ENCODE measurements at places on chromosomes 5 and 9.
A peak's percentile ranks its signal among the peaks of the same experiment; 100 is the strongest.

DNA sequence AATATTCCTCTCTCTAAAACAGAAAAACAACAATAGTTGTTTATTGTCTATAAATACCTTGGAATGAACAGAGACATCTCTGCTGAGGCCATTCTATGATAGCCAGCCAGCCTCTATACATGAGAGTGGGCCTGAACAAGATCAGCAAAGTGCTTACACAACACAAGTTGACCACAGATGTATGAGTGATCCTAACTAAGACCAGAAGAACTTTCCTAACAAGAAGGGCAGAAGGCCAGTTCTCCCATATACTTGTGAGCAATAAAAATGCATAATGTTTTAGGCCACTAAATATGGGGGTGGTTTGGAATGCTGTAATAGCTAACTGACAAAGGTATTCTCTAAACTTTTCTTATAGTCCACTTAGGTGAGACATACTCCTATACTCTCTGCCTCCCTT lies 345.7 kb downstream of the SPATA31D1 start:
- DNase-seq = peak; percentile 25

DNA sequence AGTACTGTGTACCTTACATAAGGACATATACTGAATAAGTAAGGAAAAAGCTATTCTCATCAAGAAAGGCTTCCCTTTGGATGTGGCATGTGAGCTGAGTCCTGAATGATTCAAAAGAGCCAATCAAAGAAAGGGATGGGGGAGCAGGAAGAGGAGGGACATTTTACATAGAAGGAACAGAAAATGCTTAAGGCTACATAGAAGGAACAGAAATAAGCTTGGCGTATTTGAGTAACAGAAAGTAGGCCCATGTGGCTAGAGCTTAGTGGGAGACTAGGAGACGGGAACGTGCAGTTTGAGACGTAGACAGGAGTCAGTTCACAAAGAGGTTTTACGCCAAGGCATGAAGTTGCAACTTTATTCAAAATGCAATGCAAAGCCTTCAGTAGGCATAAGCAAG lies 126.3 kb downstream of the CEMIP2 start:
- DNase-seq = no peak

- no peak for DNase-seq
Measured at GRCh38 chr5:173238312-173239232, 3.6 kb upstream of the NKX2-5 start.

DNA sequence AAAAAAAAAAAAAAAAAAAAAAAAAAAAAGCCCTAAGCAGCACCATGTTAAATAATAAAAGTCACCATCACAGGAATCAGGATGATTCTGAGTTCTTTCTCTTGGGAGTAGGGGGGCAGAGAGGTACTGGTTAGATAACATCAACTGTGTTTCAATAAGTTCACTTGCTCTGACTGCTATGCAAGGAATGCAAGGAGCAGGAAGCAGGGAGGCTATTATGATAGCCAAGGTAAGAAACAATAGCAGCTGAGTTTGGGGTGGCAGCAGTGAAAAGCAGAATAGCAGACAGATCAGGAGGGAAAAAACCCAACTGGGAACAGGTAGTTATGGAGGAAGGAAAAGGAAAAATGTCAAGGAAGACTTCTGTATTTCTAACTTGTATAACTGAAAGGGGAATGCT lies 8.2 kb downstream of the CEP120 start:
- no peak for DNase-seq

DNA sequence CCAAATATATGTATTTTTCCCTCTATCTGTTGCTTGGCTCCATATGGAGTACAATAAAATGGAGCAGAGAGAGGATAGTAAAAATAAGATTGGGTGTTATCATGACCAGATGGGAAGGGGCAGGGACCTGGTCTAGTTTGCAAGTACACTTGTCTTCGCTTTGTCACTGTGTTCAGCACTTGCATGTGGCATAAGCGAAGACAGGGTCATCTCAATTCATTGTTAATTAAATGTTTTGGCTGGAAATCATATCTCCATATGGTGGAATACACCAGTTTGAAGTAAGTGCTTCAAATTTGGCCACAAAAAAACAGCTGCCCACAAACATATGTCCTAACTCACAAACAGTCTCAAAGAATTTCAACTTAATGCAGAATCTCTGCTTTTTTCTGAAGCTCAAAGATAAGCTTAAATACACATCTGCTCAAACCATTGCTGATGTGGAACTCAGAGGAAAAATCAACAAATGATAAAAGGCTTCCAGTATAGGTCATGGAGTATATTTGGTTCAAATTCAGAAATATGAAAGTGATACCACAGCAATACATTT lies 865.4 kb downstream of the TLE4 start:
- DNase-seq = no peak

- DNase-seq = no peak
Measured at GRCh38 chr5:155050384-155051019, 36.9 kb downstream of the KIF4B start.

GRCh38 chr5:20974426-20974825 lies 986.4 kb upstream of the CDH18 start:
- DNase-seq = no peak

DNA sequence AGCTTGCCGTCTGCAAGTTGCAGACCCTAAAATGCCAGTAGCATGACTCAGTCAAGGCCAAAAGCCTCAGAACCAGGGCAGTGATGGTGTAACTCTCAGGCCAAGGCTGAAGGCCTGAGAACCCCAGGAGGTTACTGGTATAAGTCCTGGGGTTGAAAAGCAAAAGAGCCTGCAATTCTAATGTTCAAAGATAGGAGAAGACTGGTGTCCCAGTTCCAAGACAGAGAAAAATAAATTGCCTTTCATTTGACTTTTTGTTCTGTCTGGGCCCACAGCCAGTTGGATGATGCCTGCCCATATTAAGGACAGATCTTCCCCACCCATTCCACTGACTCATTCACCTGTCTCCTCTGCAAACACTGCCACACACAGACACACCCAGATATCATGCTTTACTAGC lies 673.2 kb downstream of the CDH18 start:
- no peak for DNase-seq

DNA sequence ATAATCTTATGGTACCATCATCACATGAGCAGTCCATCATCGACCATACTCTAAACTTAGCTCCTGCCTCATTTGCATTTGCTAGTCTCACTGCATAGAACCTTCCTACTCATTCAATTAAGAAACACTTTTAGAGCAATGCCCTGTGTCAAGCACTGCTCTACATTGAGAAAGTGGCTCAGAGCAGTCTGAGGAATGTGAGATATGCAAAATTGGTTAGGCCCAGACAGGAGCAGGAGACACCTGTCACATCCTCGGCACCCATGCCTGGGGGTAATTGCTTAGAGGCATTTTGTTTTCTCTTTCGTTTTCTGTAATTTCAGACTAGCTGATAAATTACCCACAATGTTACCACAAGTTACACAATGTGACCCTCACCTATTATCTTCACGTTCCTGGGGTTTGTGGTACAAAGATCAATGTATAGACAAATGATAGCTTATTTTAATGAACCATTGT lies 4.9 kb upstream of the RARS1 start:
- no peak for DNase-seq

DNA sequence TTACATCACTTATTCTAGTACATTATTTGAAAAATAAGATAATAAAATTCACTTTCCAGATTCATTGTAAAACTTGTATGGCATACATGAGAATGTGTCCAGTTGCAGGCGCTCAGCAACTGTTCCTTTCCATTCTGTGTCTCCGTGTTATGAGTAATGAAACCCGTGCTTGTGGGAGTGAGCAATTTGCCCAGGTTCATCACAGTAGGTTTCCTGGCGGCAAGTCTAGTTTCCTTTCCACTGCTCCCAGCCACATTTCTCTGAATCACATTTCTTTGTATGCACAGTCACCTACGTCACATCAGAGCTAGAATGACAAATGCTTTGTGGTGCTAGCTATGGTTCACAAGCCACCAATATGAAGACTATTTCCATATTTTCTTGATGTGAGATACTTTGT lies 39.9 kb downstream of the MOCS2 start:
- DNase-seq = peak; percentile 24

- DNase-seq = no peak
Measured at GRCh38 chr5:9207817-9208418, 338.0 kb downstream of the SEMA5A start.

DNA sequence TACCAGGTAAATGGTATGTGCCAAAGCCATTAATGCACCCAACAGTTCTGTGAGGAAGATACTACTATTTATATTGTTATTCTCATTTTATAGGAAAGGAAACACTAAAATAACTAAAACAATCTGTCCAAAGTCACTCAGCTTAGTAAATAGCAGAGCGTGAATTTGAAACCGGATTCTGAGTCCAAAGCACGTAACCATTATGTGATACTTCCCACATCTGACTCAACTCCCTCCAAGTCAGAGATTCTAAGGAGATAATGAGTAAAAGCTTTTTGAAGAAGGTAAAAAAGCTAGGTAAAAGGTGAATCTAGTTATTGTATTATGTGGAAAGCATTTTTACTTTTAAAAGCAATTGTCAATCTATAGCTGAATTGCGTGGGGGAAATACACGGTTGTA lies 208.9 kb downstream of the PBX3 start:
- no peak for DNase-seq

- no peak for DNase-seq
Measured at GRCh38 chr9:133120501-133121197, 391 bp downstream of the RALGDS start.

DNA sequence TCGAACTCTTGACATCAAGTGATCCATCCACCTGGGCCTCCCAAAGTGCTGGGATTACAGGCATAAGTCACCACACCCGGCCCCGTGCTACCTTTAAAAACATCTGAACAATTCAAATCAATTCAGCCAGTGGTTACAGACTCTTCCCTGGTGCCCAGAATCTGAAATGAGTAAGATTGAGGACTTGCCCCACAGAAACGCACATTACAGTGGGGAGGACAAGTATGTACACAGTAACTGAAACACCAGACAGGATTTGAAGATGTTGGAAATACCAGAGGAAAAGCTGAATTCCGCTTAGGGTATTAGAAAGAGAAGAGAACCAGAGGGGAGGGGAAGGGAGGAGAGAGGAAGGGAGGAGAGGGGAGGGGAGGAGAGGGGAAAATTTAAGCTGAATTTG lies 17.8 kb downstream of the NIM1K start:
- no peak for DNase-seq

DNA sequence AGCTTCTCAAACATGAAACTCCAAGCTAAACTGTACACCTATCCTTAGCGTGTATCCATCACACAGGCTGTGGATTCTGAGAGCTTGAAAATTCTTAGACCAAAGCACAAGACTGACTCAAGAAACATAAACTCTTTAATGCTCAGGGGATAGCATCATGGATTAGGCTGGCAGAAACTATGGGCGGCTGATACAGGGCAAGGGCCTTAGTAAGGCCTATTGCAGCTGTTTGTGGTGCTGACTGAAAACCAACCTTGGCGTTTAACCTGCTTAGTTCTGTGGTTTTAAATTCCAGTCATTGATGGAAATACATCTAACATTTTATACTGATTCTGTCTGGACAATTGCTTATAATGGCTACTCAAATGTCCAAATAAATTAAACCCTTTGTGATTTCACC lies 183.7 kb downstream of the TLR4 start:
- no peak for DNase-seq

GRCh38 chr5:83715236-83716065 lies 5.2 kb downstream of the HAPLN1 start:
- no peak for DNase-seq

GRCh38 chr5:7671381-7671993 lies 179.4 kb downstream of the CFAP90 start:
- DNase-seq = no peak

DNA sequence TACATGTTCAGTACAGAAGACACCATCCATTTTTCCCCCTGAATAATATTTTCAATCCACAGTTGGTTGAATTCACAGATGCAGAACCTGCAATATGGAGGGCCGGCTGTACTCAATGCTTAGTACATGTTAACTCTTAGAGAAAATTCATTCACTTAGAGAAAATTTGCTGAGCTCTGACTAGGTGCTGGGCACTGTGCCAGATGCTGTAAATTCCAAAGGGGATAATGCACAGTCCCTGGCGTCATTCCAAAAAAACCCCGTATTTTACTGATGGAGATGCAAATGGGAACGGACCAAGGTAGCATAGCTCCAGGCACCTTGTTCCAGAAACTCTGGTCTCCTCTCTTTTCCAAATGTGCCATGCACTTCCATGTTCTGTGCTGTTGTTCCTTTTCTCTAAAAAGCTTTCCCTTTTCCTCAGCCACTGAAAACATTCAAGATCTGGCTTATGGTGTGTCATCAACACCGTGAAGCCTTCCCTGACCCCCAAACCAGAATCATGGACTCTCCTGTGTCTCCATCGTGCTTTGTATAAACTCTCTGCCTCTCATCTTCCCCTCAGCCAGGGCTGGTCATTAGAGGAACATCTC lies 55.7 kb upstream of the COL15A1 start:
- no peak for DNase-seq

DNA sequence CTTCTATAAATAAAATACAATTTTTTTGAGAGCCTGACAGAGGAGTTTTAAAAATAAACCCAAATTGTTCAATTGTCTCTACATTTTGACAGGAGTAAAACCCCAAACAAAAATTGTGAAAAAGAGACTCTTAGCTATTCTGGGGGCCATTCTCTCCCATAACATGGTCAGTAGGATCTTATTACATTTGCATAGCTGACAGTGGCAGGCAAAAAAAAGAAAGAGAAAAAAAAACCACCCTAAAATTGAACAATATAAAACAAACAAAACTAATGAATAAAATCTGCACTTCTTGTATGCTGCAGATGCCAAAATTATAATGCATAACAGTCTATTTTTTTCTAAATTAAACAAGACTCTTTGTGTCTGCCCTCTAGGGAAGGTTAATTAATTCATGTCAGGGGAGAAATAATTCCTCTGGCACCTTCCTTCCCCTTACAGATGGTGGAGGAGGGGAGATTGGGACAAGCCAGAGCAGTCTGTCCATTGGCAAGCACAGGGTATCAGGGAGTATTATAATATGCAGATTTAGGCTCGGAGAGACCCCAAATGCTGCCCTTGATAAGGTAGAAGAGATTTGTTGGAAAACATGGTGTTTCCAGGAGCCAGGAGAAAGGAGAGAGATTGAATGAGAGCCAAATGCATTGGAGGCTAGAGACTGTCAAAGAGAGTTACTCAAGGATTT lies 79.7 kb upstream of the CDH6 start:
- no peak for DNase-seq
